ENCODE measurements at places on chromosomes 16 and 17.

- DNase-seq, result no peak
These were observed 249.7 kb upstream of the TBX2 start for GRCh38 chr17:61149862-61150362.

GRCh38 chr17:44787271-44787940 is 28.6 kb downstream of the ADAM11 start:
- DNase-seq, result no peak

- no peak for DNase-seq
These were observed 86.2 kb downstream of the ABCC6 start for GRCh38 chr16:16137110-16137509.

DNA sequence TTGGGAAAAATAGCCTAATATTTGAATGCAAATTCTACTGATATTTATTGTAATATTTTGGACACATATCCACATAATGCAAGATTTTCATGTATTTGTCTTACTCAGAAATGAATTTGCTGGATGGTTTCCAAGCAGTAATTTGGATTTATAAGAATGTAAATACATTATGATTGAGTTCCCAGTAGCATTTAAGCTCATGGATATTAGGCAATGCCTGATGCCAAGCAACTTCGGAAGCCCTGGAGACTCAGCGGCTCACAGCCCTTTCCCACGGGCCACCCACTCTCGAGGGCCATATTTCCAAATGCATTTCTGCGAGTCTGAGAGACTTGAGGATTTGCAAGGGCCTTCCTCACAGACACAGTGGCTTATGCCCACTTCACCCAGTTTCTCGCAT is 62.1 kb upstream of the MYOCD start:
- DNase-seq, result no peak

DNA sequence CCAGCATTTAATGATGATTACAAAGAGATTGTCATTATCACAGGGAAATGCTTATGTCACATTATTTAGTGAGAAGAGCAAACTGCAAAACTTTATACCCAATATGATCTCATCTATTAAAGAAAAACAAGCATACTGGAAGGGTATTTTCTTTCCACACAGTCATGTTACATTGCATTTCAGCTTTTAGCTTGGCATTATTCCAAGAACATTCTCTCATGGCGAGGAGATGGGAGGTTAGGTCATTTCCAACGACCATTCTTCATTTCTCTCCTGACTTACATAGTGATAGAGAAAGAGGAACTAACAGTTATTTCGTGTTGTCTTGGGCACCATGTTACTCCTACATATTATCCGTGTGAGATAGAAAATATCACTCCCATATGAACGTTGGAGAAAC is 309.4 kb upstream of the XYLT1 start:
- DNase-seq, result no peak

- DNase-seq, result no peak
These were observed 193.3 kb downstream of the IRX3 start for GRCh38 chr16:54093281-54093680.

GRCh38 chr17:47615766-47616424 is 33.8 kb upstream of the KPNB1 start:
- peak; percentile 72 for DNase-seq

GRCh38 chr16:17470908-17471718 is at the start of gene XYLT1:
Gene XYLT1, minus strand, starts transcription at chr16:17470960. Its CDS starts 164 bp downstream, at chr16:17470796.
- peak; percentile 28 for DNase-seq

DNA sequence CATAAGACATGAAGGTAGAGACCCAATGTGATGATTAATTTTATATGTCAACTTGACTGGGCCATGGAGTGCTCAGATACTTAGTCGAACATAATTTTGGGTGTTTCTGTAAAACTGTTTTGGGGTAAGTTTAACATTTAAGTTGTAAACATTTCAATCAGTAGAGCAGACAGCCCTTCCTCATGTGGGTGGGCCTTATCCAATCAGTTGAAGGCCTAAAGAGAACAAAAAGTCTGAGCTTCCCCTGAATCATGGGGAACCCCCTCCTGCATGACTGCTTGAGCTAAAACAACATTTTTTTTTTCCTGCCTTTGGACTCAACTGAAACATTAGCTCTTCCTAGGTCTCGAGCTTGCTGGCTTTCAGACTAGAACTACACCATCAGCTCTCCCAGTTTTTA is 327.3 kb upstream of the SOX9 start:
- DNase-seq, result no peak

- no peak for DNase-seq
These were observed 17.8 kb downstream of the SPECC1 start for GRCh38 chr17:20026960-20027359.

- DNase-seq, result no peak
These were observed 51.2 kb upstream of the KDM8 start for GRCh38 chr16:27152121-27152520.

DNA sequence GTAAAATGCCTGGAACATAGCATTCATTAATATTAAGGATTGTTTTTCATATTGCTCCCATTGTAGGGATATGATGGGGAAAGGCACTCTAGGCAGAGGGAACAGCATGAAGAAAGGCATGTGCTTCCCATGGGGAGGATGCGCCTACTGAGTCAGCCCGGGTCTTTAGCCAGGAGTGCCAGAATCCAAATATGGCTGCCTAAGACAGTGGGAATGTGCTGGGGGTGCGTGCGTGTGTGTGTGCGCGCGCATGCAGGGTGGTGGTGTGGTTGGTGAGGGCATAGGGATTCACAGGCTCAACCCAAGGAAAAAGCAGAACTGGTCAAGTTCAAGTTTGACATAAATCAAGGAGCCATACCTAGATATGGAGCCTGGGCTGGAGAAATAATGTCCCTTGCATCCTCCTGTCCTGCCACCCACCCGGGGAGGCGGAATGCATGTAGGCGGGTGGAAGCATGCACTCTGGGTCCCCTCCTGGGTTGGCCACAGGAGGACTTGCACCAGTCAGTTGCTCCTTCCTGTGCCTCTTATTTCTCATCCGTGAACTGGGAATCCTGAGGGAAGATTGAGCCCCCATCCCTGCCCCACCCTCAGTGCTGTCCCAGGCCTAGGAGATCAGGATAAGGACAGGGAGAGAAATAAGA is 18.6 kb upstream of the NDRG4 start:
- no peak for DNase-seq

GRCh38 chr16:48405153-48405552 is 19.9 kb upstream of the SIAH1 start:
- no peak for DNase-seq

- no peak for DNase-seq
These were observed 190.8 kb upstream of the NLRP1 start for GRCh38 chr17:5775098-5775497.

- DNase-seq, result no peak
These were observed 22.7 kb downstream of the HS3ST3B1 start for GRCh38 chr17:14323522-14323981.

DNA sequence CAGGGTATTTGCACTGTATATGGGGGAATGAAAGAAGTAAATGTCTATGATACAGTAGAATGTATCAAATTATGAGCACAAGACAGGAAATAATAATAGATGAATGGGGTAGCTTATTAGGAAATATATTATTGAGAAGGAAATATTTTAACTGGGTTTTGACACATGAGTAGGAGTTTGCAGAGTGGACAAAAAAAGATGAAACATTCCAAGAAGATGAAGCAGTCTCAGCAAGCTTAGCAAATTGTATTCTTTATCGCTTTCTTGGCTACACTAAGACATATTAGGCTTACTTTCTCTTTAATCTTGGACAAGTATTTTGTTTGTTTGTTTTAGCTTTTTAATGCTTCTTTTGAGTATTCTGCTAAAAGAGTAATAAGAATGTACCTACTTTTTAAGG is 1.3 kb upstream of the KRTAP4-9 start:
- no peak for DNase-seq

- no peak for DNase-seq
These were observed 28.2 kb downstream of the MNT start for GRCh38 chr17:2372681-2373080.

GRCh38 chr17:57481910-57482391 is 225.6 kb downstream of the MSI2 start:
- no peak for DNase-seq

DNA sequence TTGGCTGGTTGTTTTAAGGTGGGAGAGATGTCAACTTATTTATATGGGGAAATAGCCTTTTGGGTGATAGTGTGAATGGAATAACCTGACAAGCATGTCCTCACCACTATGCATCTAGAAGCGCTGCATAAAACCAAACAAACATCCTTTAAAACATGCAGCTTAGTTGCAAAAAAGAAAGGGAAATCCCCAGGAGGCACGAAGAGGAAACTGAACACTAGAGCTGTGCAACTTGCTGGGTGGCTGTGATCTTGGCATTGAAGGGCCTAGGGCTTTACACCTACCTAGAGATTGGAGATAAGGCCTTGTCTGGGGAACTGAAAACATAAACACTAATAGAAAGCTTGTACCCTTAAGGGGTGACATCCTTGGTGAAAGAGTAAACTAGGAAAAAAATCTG is 7.3 kb downstream of the C16orf54 start:
- no peak for DNase-seq

GRCh38 chr16:82082543-82083244 is 47.6 kb downstream of the HSD17B2 start:
- DNase-seq, result no peak

GRCh38 chr17:65170839-65171238 is 33.7 kb downstream of the RGS9 start:
- peak; percentile 72 for DNase-seq

GRCh38 chr16:88292007-88292970 is 90.5 kb upstream of the ZNF469 start:
- DNase-seq, result no peak

- DNase-seq, result no peak
These were observed 46.6 kb downstream of the STH start for GRCh38 chr17:46045639-46046038.

GRCh38 chr17:70073310-70073709 is 1.7 kb upstream of the KCNJ16 start:
- no peak for DNase-seq

- no peak for DNase-seq
These were observed 360.2 kb upstream of the HSBP1 start for GRCh38 chr16:83447560-83447959.

DNA sequence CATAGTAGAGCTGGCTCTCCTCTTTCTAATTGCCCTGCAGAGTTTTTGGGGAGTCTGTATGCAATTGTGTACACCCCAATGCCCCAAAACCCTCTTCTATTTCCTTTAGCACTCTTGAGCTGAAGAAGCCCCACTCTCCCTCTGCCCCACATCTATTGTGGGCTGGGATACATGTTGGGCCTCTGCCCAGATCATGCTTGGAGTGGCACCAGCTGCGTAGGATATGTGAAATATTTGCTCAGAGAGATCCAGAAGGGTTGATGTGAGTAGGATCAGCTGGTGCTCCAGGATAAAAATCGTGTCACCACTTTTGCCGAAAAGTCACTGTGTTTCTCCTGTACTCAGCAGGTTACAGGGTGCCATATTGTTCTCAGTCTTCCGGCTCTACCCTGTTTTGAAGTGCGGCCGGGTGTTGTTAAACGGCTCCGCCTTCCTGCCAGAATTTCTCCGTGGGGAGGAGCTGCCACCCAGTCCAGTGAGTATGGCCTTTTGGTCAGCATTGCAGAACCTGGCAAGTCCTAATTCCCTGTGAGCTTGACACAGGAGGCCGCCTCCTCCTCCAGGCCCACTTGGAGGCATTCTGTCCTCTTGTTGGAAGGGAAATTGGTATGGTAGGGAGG is 664.5 kb downstream of the WWOX start:
- peak; percentile 7 for DNase-seq

- DNase-seq, result no peak
These were observed 19.6 kb downstream of the CCR7 start for GRCh38 chr17:40545660-40546059.

- DNase-seq, result no peak
These were observed 1.4 kb downstream of the OSBPL7 start for GRCh38 chr17:47820033-47820789.

DNA sequence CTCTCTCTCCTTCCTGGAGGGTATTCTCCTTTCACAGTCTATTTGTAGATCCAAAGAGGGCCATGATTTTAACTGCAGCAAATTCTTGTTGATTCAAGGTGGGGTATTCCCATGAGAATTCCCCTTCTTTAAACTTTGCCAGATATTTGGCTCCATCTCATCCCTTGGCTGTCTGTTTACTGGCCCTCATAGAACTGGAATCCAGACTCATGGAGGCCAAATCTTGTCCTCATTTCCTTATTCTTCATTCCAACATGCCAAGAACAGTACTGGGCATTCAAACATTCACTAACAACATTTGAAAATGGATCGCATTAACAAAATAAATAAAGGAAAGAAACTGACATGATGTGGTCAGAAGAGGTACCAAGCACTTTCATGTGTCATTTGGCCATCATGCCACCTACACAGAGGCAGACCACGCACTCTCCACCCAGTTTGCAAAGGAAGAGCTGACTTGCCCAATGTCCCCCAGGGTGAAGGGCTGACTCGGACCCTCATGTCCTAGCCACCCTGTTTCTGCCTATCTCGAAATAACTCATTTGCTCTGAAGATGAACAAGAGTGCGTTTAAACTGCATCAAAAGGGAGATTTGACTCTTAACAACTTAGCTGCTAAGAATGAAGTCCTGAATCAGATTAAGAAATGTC is 23.1 kb upstream of the SLC35B1 start:
- DNase-seq, result no peak

- peak; percentile 64 for DNase-seq
These were observed 23.7 kb upstream of the KDM8 start for GRCh38 chr16:27179500-27180072.

DNA sequence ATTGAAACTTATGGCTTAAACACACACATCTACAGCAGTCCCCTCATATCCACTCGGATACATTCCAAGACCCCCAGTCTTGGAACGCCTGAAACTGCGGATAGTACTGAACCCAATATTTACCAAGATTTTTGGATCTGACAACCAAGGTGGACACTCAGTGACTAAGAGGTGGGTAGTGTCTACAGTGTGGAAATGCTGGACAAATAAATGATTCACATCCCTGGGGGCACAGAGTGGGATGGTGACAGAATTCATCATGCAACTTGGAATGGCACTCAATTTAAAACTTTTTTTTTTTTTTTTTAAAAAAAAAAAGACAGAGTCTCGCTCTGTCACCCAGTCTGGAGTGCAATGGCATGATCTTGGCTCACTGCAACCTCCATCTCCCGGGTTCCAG is 54.2 kb upstream of the TRAP1 start:
- DNase-seq, result no peak

DNA sequence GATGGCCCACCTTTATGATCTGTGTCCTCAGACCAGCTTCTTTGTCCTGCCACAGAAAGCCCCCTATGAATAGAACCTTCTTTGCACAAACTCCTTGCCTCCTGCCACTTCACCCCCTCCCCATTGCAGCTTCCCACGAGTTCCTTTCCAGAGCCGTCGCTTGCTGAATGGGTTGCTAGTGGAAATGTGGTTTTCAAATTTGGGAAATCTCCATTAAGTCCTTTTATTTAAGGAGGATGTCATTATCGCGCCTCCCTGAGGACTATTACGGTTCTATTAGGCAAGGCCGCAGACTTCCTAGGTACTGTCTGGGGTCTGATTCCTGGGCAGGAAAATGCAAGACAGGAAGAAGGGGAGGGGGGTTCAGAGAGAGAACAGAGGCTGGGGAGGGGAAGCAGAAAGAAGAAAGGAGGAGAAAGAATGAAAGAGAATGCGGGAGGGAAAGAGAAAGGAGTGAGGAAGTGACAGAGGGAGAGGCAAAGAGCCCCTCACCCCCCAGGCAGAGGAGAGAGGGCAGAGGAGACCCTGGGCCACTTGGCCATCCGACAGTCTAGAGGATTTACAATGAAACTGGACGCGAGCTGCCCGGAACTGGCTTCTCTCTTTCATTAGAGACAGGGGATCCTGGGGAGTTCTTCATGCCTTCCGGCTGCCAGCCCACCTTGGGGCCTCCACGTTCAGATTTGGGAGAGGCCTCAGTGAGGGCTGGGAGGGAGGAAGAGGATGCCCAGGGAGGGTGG is 31.7 kb upstream of the ETV4 start:
- no peak for DNase-seq

GRCh38 chr16:55037966-55038365 is 107.3 kb downstream of the IRX5 start:
- no peak for DNase-seq
